ENCODE measurements at places on chromosomes 7 and 10. TPM values are rescaled to one million over a fixed set of nuclear protein-coding genes. Genes with fewer than 3 reads are reported as not detected.

GRCh38 chr10:108465871-108466641, 1301.5 kb upstream of the SORCS1 start:
- peak; percentile 44 for DNase-seq

GRCh38 chr7:121101621-121102020, 113.1 kb downstream of the CPED1 start:
- DNase-seq, result no peak

DNA sequence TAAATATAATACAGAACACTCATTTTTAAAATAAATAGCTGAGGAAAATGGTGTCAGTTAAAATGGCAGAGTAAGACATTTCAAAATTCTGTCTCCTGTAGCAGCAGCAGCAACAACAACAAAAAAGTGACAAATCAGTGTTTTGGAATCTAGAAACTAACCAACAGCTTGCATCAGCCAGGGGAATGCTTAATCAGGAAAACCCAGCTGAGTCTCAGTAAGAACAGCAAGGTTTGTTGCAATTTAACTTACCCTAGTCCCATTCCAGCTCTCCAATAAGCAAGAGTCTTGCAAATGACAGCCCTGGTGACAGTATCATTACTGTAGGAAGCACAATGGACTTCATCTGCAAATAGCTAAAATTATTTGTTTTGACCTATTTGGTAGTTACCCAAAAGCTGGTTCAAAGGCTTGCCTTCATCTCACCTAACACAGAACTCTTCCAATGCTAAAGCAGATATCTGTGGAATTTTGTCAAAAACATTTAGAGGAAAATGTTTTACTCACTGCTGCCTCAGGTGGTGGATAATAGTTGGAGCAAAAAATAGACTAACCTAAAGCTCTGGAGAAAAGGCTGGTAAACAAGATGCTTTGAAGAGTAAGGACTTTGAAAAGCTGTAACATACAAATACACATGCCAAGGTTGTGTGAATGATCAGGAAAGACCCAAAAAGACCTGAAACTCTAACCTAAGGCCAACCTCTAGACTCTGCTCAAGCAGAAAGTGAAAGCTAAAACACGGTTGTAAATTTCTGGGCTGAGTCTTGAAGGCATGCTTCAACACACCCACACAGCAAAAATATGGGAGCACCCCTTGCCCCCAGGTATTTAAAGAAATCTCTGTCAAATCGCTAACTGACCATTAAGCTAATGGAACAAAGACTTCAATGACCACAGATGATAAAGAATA, 9.9 kb upstream of the ARHGAP22 start:
- no peak for DNase-seq

DNA sequence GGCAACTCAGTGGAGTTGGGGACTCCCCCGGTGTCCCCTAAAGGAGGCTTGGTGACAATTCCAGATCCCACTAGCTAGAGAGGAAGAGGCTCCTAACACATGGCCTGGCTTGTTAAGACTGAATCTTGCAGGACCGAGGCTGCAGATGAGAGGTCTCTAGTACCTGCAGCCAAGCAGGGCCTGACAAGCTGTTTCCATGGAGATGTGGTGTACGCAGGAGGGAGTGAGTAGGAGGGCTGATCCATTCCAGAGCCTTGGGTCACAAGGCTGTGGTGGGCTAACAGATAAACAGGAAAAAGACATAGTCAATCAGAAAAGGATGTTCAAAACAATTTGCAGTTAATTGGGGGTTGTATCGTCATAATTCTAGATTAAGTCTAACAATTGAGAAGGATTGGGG, 77.3 kb upstream of the MKLN1 start:
- DNase-seq, result no peak

DNA sequence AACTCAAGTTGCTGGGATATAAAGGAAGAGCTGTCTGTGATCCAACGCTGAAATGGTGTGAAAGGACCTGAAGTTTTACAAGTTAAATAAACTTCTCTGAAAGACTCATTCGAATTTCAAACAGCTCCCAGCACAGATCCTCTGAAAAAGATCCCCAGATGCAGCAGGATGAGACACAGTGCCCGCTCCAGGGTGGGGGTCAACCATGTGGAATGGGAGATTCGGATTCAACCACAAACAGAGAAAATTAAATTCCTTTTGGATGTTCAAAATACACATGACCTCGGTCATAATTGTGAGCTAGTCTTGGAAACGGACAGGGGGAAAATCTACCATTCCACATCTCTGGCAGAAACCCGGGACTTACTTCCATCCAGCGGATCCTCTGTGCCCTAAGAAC, 119.6 kb downstream of the PRKAG2 start:
- DNase-seq, result no peak

- DNase-seq, result no peak
These were observed 169.2 kb downstream of the SND1 start for GRCh38 chr7:127821146-127821545.

- DNase-seq, result peak; percentile 19
These were observed 757 bp upstream of the GRID1 start for GRCh38 chr10:86367152-86367951.

DNA sequence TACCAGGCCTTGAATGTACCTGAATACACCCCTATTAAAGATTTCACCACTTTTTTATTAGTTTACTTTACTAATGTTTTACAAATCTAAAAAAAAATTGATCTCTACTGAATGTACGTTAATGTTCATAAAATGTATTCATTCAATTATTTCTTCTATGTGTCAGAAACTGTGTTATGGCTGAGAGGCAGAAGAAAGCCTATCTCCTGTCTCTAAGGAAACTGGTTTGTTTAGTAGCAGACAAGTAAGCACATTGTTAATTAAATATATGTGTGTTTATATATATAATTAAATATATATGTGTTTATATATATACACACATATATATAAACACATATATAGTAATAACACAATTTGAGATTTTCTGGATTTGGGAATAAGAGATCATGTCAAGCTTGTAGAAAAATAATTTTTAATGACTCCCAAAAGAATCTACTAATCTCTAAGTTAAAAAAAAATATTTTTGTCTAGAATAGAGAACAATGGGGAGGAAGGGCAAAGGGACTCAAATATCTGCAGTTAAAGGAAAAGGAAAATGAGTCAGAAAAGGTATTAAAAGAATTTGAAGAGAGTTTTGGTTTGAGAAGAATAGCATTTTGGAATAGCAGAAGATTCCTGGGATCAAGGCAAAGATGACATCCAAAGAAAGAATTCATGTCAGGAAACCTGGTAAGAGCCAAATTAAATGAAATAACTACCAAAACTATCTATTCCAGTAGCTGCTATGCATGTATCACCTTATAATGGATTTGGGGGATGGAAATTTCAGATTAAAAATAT, 92.1 kb downstream of the CH25H start:
- DNase-seq, result no peak

GRCh38 chr10:77682393-77683087, 44.9 kb upstream of the KCNMA1 start:
- no peak for DNase-seq

DNA sequence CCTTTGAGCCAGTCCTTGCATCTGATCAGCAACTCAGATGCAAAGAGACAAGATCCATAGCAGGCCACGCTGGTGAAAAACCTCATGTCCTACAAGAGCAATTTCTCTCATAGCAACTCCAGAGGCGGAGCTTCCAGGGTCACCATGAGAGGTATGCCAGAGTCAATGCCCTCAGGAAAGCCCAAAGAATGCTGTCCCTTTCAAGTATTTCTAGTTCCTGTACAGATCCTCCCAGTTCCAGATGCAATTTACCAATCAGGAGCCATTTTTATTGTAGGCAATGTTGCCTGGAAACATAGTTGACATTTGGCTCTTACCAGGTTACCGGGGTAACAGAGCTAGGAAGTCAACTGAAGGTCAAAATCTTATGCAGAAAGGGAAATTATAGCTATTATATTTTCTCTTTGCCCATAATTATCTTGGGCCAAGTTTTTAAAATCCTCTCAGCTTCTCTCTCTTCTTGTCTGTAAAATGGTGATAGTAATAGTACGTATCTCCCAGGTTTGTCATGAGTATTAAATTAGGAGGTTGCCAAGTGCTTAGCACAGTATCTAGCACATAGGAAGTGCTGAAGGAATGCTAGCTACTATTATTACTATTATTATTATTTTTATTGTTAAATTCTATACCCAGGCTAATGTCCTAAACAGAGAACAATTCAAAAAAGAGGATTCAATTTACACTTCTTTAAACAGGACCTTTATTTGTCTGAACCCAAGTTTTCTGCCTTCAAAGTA, 46.3 kb upstream of the TM9SF3 start:
- DNase-seq, result no peak

GRCh38 chr7:122155566-122155965, 11.5 kb upstream of the AASS start:
- no peak for DNase-seq

The ANKRD30A gene
- total RNA-seq, result not detected

The GIMAP7 gene
- total RNA-seq, result 3.6 TPM

The CPN1 gene
- not detected for total RNA-seq

The KIAA1549 gene
- 6.0 TPM for total RNA-seq
